GM19239 (cell line): ENCODE measurements at places on chromosomes 3 and 15.

DNA sequence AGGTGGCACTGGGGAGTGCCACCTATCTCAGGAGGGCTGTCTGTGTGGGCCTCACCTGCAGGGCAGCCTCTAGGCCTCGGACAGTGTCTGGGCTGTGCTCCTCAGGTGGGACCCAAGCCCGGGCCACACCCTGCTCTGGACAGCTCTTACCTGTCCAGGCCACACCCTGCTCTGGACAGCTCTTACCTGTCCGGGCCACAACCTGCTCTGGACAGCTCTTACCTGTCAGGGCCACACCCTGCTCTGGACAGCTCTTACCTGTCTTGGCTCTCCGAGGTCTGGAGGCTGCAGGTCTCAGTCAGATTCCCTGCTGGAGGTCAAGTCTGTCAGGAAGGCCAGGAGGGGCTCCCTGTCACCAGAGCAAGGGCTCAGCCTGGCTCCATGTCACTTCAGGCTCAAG lies 80.6 kb downstream of the LINGO1 start:
- no peak for DNase-seq

GRCh38 chr3:18556503-18557135 lies 131.5 kb upstream of the SATB1 start:
- DNase-seq = no peak

DNA sequence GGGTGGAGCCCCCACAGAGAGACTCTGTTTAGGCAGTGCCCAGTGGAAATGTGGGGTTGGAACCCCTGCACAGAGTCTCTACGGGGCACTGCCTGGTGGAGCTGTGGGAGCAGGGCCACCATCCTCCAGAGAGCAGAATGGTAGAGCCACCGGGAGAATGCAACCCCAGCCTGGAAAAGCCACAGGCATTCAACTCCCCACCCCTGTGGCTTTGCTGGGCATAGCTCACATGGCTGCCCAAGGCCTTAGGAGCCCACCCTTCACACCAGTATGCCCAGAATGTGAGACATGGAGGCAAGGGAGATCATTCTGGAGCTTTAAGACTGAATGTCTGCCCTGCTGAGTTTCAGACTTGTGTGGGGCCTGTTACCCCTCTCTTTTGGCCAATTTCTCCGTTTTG lies 19.0 kb upstream of the CHCHD6 start:
- no peak for DNase-seq

DNA sequence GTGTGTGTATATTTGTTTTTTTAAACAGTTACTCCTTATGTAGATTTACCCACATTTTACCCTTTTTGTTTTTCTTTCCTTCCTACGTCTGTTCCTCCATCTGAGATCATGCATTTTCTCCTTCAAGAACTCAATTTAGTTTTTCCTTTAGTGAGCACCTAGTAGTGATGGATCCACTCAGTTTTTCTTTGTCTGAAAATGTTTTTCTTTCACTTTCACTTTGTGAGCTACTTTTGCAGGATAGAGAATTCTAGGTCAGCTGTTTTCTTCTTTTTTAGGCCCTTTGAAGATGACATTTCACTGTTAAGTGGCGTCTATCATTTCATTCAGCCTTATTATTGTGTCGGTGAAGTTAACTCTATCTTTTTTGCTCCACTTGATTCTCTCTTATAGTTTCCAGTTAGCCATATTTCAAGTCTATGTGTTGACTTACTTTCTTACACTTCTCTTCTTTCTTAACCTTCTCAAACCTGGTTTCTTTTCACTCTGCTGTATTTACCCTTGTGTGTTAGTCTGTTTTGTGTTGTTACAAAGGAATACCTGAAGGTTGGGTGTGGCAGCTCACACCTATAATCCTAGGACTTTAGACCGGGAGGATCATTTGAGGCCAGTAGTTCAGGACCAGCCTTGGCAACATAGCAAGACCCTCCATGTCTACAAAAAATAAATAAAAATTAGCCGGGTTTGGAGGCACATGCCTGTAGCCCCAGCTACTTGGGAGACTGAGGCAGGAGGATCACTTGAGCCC lies 55.8 kb downstream of the PRKCI start:
- no peak for DNase-seq

DNA sequence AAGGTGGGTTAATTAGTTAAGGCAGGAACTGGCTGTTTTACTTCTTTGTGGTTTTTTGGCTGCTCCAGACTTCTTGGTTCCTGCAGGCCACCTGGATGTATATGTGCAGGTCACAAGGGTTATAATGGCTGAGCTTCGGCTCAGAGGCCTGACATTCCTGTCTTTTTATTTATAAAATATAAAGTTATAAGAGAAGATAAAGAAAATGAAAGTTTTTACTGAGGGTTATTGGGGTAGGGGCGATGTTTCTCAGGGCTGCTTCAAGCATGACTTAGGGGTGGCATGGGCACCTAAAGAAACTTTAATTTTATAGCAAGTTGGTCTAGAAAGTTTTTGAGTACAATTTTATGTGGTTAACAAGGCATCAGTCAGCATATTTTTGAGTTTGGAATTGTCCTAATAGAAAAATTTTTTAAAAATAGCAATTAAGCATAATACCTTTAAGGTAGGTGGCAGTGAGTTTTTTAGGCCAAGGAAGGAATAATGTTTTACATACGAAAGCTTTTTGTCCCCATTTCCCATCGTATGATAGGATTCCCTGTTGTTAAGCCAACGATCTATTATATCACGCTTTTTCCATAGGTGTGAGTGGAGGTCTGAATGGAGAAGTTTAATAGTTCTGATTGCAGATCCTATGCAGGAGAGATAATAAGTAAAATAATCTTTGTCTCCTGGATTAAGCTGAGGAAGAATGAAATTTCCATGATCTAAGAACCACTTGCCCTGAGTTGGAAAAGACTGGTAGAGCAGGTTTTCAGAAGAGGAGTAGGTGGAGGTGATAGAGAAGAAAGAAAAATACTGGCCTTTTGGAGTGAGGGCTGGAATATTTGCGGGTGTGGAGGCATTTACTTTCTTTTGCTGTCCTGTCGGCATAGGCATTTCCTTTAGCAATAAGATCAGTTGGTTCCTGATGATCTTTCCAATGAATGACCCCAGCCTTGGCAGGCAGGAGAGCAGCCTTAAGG lies 10.1 kb downstream of the STRIT1 start:
- no peak for DNase-seq

GRCh38 chr3:32421185-32421584 lies 29.5 kb downstream of the CMTM7 start:
- DNase-seq = no peak

DNA sequence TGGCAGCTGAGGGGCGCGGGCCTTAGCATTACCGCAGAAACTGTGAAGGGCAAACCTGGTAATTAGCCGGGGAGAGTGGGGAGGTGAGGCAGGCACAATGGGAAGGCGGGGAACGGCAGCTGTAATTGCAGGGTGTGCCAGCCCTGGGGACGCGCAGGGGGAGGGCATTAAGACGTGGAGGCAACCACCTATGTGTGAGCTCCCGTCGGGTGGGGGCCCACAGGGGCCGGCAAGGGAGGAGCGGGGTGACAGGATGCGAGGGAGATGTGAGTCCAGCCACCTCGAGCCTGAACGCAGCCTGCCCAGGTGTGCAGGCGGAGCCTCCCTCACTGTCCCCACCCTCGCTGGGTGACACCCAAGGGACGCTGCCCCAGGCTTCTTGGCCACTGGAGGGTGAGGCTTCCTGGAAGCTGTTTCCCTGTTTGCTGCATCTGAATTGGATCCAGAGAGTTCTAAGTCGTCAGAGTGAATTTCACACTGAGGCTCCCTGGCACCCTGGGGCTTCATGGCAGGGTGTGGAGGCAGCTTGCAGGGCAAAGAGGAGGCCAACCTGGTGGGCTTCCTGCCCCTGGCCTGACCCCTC lies 130.6 kb upstream of the MEF2A start:
- no peak for DNase-seq

DNA sequence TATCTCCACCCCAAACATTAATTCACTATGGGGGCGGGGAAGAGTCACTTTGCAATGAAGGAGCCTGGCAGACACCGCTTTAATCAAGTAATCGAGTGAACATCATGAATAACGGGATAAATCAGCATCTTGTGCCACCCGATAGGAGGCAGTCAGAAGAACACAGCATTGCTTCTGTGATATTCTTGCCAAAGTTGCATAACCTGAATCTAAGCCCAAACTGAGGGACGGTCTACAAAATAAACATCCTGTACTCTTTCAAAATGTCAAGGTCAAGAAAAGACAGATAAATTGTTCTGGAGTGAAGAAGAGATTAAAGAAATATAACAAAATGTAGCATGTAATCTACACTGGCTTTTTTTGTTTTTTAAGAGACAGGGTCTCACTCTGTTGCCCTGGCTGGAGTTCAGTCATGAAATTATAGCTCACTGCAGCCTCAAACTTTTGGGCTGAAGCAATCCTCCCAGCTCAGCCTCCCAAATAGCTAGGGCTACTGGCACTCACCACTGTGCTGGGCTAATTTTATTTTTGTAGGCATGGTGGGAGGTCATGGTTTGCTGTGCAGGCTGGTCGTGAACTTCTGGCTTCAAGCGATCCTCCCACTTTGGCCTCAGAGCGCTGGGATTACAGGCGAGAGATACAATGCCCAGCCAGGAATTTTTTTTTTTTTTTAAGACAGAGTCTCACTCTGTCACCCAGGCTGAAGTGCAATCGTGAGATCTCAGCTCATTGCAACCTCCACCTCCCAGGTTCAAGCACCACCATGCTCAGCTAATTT lies 20.1 kb upstream of the VWA5B2 start:
- no peak for DNase-seq

DNA sequence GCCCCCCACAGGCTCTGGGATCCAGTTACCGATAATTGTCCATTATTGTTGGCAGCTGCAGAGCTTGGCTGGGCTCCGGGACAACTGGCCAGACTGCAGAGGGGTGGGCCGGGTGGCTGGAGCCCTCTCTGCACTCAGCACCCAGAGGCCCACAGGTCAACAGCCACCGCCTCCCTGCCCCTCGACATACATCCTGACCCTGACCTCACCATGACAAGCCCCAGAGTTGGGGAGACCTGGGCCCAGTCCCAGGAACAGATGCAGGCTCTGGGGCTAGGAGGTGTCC lies 22.4 kb downstream of the PTH1R start:
- no peak for DNase-seq

- no peak for DNase-seq
Observed at GRCh38 chr3:152196782-152197181, 71.9 kb upstream of the MBNL1 start.

DNA sequence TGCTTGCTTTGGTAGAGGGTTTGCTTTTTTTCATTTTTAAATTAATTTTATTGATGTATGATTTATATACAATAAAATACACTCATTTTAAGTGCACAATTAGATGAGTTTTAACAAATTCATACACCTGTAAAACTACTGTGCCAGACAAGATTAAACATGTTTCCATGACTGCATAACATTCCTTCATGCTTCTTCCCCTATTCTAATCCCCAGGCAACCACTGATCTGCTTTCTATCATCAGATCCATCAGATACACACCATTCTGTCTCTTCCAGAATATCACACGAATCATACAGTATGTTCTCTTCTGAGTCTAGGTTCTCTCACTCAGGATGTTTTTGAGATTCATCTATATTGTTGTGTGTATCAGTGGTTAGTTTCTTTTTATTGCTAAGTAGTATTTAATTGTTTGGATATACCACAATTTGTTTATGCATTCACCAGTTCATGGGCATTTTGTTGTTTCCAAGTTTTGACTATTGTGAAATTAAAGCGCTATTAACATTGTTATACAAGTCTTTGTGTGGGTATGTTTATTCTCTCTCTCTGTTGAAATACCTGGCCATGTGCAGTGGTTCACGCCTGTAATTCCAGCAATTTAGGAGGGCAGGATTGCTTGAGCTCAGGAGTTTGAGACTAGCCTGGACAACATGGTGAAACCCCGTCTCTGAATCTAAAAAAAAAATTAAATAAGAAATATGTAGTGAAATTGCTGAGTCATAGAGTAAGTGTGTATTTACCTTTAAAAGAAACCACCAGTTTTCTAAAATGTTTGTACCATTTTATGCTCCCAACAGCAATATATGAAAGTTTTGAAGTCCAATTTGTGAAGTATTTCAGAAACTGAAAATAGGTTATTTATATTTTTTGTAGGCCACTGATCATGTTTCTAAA lies 7.0 kb upstream of the TFG start:
- DNase-seq = no peak
